ENCODE measurements at places on chromosomes 7 and 10.
A peak's percentile ranks its signal among the peaks of the same experiment; 100 is the strongest.

GRCh38 chr10:21724020-21724589 lies 190.1 kb downstream of the MLLT10 start:
- DNase-seq = no peak

DNA sequence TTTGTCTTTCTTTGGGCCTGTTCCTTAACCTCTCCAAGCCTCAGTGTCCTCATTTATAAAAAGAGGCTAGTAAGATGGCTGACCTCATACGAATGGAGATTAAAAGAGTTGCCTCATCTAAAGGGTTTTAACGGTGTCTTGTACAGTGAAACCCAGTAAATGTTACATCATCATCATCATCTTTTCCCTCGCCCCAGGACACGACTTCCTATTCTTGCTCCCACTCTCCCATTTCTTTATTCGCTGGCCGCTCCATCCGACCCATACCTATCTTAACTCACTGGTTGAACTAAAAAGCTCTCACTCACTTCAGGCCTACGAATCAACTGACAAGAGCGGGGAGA lies 554 bp downstream of the FRA10AC1 start:
- no peak for DNase-seq

- DNase-seq = no peak
Measured at GRCh38 chr10:77556990-77557601, 80.5 kb downstream of the KCNMA1 start.

- no peak for DNase-seq
Measured at GRCh38 chr7:142750321-142750938, 1.2 kb downstream of the PRSS1 start.

- DNase-seq = no peak
Measured at GRCh38 chr7:134804351-134804750, 24.9 kb downstream of the CALD1 start.

- DNase-seq = no peak
Measured at GRCh38 chr7:29989257-29989995, at the start of gene SCRN1. Gene SCRN1 (minus strand): TSS chr7:29989801. CDS start chr7:29969067, 20,734 bp downstream.

GRCh38 chr10:103394180-103394579 lies 2.1 kb downstream of the ATP5MK start:
- no peak for DNase-seq

DNA sequence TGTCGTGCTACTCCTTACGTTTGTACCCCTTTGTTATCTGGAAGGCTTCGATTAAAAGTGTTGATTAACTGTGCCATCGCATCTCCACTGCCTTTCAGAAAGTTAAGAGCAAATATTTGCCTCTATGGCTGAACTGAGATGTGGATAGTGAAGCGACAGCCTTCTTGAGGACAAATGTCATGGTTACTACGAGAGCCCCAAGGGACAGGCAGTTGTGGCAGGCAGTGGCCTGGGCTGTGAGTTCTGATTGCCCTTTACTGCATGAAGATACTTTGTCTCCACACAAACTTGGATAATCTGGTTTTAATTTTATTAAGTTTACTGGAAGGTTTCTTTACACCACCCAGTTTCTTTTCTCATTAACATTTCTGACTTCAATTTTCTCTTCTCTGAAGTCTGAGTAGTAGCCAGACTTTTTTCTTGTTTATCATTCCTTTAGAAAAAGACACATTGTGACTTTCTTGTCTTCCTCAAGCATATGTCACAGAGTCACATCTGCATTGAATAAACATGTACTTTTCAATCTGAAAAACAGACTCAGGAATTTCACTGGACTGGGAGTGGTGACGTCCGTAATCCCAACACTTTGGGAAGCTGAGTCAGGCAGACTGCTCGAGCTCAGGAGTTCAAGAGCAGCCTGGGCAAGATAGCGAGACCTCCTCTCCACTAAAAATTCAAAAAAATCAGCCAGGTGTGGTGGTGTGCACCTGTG lies 1.5 kb downstream of the TAS2R41 start:
- no peak for DNase-seq

DNA sequence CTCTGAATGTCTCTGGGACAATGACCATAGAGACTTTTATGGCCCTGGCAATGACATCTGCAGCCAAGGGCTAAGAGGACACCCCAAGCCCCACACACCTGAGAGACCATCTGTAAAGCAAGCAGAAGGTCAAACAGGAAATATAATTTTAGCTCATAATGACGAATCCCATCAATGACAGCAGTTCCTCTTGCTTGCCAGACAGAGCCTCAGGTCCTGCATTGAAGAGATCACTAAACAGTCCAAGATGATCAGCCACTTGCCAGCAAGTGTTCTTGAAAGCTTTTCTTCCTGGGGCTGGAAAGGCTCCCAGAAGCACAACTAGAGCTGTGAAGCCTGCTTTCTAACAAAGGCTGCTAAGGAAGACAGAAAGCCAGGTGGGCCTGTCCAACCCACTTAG lies 993.7 kb upstream of the AUTS2 start:
- no peak for DNase-seq

GRCh38 chr10:91339729-91340128 lies 70.4 kb upstream of the HECTD2 start:
- no peak for DNase-seq

DNA sequence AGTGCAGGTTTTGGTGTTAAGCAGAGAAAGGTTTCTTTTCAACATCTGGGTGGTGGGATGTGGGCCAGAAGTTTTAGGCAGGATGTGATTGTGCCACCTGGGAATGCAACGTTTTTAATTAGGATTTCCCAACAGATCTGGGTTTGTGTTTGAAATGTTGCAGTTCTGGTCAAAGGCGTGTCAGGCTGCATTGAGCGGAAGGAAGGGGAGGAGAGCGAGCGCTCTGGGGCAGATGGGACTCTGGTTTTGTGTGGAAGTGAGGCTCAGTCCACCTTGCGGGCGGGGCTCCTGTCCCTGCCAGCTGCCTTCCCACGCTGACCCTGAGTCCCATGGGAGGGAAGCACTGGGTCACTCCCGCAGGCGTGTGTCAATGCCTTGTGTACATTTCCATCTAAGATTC lies 767.7 kb downstream of the KCNMA1 start:
- no peak for DNase-seq

- DNase-seq = peak; percentile 39
Measured at GRCh38 chr7:3274131-3274530, 26.9 kb upstream of the SDK1 start.

DNA sequence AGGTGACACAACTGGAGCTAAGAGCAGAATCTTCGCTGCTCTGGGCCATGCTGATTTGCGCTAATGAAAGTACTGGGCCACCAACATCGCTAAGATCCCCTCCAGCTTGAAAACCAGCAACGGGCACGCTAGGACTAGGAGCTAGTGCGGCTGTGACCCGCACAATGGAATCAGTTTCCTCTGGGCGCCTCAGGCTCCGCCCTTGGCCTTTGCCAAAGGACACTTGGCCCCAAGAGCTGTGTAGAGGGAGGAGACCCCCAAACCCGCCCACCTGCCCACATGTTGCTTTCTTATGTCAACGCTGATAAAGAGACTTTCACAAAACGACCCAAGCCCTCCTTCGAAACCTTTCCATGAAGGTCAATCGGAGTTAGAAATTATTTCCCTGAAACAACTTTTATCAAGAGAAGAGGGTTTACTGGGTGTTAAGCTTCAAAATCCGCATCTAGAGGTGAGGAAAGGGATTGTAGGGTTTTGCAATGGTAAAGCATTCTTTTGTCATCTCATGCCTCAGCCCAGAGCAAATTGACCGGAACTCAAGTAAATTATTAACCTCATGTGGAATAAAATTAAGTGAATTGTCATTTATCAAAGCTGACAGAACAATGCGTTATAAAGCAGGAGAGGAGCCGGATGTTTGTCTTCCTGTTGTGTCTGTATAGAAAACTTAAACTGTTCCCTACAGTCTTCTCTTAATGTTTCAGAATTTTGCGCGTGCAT lies 9.4 kb downstream of the ABCB5 start:
- no peak for DNase-seq

DNA sequence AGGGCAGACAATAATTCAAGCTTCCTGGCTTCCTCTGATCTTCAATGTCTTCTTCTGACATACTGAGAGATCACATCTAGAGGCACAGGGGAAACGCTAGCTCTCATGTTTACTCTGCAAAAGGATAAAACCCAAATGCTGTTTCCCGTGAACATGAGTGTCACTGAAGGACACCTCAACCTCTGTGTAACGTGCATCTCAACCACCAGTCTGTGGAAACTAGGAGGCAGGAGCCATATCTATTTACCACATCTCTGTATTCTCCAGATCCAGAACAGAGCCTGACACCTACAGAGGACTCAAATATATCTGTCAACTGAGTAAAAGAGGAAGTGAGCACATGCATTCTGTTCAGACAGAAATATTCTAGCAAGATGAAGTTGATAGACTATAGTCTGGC lies 140.3 kb upstream of the TARP start:
- DNase-seq = no peak

GRCh38 chr7:128055637-128056036 lies 24.4 kb upstream of the LRRC4 start:
- no peak for DNase-seq

GRCh38 chr10:125105706-125106255 lies 54.6 kb downstream of the CTBP2 start:
- no peak for DNase-seq

DNA sequence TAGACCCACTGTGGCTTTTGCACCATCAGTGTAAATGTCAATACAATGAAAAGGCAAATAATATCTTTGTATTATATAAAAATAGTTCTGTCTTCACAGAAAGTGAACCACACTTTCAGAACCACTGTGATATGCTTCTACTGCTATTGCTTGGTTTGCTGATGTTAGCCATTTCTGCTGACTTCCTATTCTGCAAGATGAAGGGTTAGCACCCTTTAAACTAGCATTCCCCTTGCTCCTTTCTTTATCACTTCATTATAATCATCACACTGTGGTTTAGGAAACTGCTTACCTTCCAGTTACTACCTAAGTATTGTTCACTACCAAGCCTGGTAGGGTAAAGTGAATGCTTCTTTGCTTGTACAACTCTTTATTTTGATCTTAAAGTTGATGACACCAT lies 29.2 kb downstream of the MYPN start:
- DNase-seq = no peak

GRCh38 chr10:132233501-132234085 lies 46.8 kb downstream of the DPYSL4 start:
- DNase-seq = no peak

GRCh38 chr10:91707236-91707635 lies 74.4 kb upstream of the PPP1R3C start:
- no peak for DNase-seq

- DNase-seq = no peak
Measured at GRCh38 chr7:99011341-99011705, 132.6 kb downstream of the SMURF1 start.

DNA sequence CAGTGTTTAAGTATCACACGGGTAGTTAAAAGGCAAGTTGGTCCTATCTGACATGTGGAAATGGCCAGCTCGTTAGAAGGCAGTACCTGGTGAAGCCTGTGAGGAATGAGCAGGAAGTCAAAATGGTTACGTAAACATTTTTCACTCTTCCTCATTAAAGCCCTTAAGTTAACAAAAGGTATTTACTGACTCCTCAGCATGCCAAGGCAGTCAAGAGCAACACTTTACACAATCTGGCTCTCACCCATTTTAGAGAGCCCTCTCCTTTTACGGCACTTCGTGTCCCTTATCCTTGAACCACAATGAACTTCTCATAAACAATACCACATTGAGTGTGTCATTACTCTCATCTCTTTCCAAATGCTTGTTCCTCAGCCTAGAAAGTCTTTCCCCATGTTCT lies 11.0 kb upstream of the RSBN1L start:
- DNase-seq = peak; percentile 59

Measured in NCI-H187 treated with DMSO at 0.1 percent for 48 hours (cell line).